ENCODE measurements at places on chromosomes 16 and 17. TPM values are rescaled to one million over a fixed set of nuclear protein-coding genes. Genes with fewer than 3 reads are reported as not detected.

Gene GABARAP
- total RNA-seq = 547 TPM

Gene TEFM
- total RNA-seq = 14.7 TPM

Gene CEMP1
- 1.4 TPM for total RNA-seq

Gene ZG16
- not detected for total RNA-seq

Gene KRTAP16-1
- not detected for total RNA-seq

Gene C17orf58
- total RNA-seq = 5.3 TPM

Gene SPNS1
- total RNA-seq = 52.2 TPM

Gene TPPP3
- total RNA-seq = 29.7 TPM

Gene PIRT
- not detected for total RNA-seq

Gene TNS4
- total RNA-seq = 0.78 TPM

Gene MFAP4
- 270 TPM for total RNA-seq

Gene P2RX5
- total RNA-seq = 1.6 TPM

Gene WFDC1
- 26.0 TPM for total RNA-seq

Gene UMOD
- not detected for total RNA-seq

Gene SNX20
- 9.2 TPM for total RNA-seq

Gene NUPR1
- total RNA-seq = 291 TPM

Gene QRICH2
- 3.4 TPM for total RNA-seq

Gene C17orf100
- 1.3 TPM for total RNA-seq

Gene CA5A
- not detected for total RNA-seq

Gene TSPOAP1
- total RNA-seq = 21.0 TPM

Gene ARHGDIG
- 1.3 TPM for total RNA-seq

Gene NTN3
- total RNA-seq = not detected

Gene LGALS9C
- not detected for total RNA-seq

Gene RPS15A
- 983 TPM for total RNA-seq

Gene CHTF8
- 97.3 TPM for total RNA-seq

Gene ZNF205
- 11.7 TPM for total RNA-seq

Gene TEX14
- 1.3 TPM for total RNA-seq

Gene GPR142
- total RNA-seq = not detected

Gene CAMTA2
- 55.8 TPM for total RNA-seq

Gene SERPINF2
- 21.6 TPM for total RNA-seq

Gene KCNJ16
- total RNA-seq = 0.35 TPM

Gene PRCD
- total RNA-seq = 7.7 TPM

Gene TUBB3
- 1.5 TPM for total RNA-seq

Gene CTRB1
- not detected for total RNA-seq

Gene ASGR1
- 4.3 TPM for total RNA-seq

Gene CIAO2B
- total RNA-seq = 69.4 TPM

Gene COTL1
- total RNA-seq = 129 TPM

Gene PTX4
- not detected for total RNA-seq

Gene MYLK3
- total RNA-seq = 0.43 TPM

Gene ASIC2
- not detected for total RNA-seq
